ENCODE measurements at places on chromosomes 7 and 10.

GRCh38 chr7:151873402-151873965, 3.4 kb downstream of the PRKAG2 start:
- no peak overlapping the region for H3K4me3 ChIP-seq
- H3K27me3 ChIP-seq, result no peaks in the 10 kb centered on the region
- H3K27ac ChIP-seq, result no peak overlapping the region
- DNase-seq, result no peak

- H3K4me3 ChIP-seq, result no peak overlapping the region
- no peaks in the 10 kb centered on the region for H3K36me3 ChIP-seq
- peaks cover 19% of the 10 kb centered on the region for H3K27me3 ChIP-seq
- H3K27ac ChIP-seq, result no peak overlapping the region
- DNase-seq, result no peak
Measured at GRCh38 chr7:94289071-94289470, 105.6 kb upstream of the COL1A2 start.

DNA sequence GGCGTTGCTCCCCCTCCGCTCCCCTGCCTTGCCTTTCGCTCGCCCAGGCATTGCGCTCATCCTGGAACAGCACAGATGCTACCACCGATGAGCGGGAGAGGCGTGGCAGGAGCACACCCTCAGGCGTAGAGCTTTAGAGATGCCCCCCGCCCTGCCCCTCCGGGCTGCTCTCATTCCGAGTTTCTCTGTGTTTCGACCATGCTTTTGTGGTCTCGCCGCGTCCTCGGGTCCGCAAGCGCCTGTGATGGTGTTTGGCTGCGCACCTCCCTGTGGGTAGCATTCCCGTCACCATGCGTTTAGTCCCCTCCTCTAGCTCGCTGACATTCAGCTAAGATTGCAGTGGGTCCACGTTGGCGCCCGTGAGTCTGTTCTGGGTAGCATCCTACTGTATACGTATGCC, 18.7 kb downstream of the NOM1 start:
- H3K4me3 ChIP-seq, result no peak overlapping the region
- no peaks in the 10 kb centered on the region for H3K4me1 ChIP-seq
- no peak overlapping the region for H3K27ac ChIP-seq
- peaks cover 47% of the 10 kb centered on the region for H3K36me3 ChIP-seq

DNA sequence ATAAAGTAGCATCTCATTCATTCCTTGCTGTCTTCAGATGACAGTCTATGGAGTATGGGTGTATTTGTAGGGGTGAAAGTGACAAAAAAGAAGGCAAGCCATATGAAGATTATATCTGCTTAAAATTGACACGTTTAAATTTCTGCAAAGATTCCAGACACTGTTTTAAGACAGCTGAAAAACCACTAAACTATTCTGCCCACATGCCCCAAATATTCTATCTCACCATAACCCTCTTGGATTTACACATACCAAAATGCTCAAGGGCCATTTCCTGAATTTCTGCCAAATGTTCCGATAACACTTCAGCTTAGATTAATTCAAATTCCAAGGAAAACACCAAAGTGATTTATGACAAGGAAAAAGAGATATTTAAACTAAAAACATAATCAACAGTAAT, 99.9 kb upstream of the IL6 start:
- no peak overlapping the region for H3K4me3 ChIP-seq
- peaks cover 21% of the 10 kb centered on the region for H3K27me3 ChIP-seq
- H3K27ac ChIP-seq, result no peak overlapping the region
- no peaks in the 10 kb centered on the region for H3K4me1 ChIP-seq

DNA sequence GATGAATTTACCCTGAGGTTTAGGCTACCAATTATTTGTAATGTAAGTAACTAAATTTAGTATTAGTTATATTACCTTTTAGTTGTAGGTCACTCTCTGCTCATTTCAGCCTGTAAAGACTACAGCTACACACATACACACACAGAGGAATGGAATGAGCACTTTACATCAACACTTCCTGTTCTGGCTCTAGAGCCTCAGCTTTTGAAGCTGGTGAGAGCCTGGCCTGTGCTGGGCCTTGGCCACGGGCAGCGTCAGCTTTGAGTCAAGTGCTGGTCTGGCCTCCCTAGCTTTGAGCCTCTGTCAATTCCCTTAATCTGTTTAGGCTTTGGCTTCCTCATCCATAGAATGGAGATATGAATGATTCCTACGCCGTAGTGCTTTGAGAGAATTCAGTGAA, 141.7 kb downstream of the EGFR start:
- H3K4me3 ChIP-seq, result no peak overlapping the region
- H3K27me3 ChIP-seq, result peaks cover 2% of the 10 kb centered on the region
- no peak for DNase-seq

DNA sequence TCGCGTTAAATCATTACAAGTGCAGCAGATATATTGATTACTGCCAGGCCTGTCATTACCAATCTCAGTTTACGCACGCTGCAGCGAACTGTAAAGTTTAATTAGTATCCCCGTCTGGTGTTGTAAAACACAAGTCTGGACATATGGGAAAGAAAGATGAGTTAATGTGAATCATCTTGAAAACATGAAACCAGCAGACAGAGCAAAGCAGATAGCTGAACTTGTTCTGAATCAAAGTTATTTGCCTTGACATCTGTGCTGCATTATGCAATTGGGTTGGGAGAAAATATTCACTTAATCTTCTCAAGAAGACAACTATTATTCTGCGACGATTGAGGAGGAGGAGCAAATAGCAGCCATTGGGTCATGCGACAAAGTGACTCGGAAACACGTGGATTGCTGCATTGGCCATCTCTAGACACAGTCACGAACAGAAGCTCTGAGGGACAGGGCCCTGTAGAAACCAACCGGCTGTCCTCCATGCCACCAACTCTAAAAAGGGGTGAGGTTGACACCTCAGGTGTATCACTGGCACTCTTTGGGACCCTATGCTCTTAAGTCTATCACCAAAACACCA, 156.3 kb upstream of the C7orf33 start:
- no peak overlapping the region for H3K27ac ChIP-seq
- no peaks in the 10 kb centered on the region for H3K4me1 ChIP-seq
- no peak for DNase-seq
- no peaks in the 10 kb centered on the region for H3K36me3 ChIP-seq
- H3K4me3 ChIP-seq, result no peak overlapping the region
- no peaks in the 10 kb centered on the region for H3K27me3 ChIP-seq

Data from activated naive CD8-positive, alpha-beta T cell treated with anti-CD3 and anti-CD28 coated beads, Interleukin-2, amount 50 U/mL, for 24 hours (primary cell).